Stimulated activated CD8-positive, alpha-beta memory T cell treated with anti-CD3 and anti-CD28 coated beads, Interleukin-15, amount 100 ng/mL, for 1 hour (primary cell): ENCODE measurements at places on chromosomes 16 and 17.

GRCh38 chr16:81214745-81215166 lies 23.7 kb upstream of the BCO1 start:
- no peak for DNase-seq

DNA sequence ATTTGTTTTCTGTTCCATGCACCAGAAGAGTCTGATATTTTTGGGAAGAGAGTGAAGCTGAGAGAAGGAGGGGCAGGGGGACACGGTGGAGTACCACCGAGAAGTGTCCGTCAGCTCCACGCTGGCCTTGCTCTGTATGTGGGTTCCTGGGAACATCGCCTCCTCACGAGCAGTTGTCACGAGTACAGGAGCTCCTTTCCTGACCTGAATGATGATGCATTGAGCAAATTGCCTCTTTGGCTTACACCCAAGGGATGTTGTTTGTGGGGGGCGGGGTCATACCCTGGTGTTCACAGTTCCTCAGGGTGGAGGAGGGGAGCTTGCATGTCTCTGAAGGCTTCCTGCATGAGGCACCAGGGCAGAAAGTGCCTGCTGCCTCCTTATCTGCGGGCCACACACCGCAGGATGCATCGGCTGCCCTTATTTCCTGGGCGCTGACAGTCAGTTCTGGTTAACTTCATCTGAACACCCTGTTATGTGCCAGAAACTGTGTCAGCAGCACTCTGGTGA lies 36.2 kb downstream of the RGS9 start:
- peak; percentile 51 for DNase-seq

- DNase-seq: no peak
These were observed 335.6 kb downstream of the UTP18 start for GRCh38 chr17:51595826-51596398.

GRCh38 chr17:16491703-16492612 lies at the start of gene LRRC75A:
Gene LRRC75A, minus strand, starts transcription at chr17:16492193. Its CDS starts 203 bp downstream, at chr17:16491990.
- peak; percentile 4 for DNase-seq

DNA sequence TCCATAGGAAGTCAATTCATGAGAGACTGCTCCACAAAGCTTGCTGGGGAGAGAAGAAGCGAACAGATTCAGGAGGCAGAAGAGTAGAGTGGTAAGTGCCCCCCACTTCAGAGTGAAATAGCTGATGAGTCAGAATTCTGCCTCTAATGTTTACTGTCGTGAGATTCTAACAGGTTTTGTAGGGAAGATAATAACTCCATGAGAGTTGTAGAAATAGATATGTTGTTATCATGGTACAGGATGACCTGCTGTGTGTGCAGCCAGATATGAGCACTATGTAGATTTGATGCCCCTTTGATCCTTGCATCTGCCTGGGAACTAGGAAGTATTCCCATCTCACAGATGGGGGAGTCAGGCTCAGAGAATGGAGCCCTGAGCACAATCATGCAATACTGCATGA lies 502.4 kb upstream of the CDH11 start:
- DNase-seq: no peak

GRCh38 chr17:41610965-41611640 lies 1.5 kb downstream of the KRT16 start:
- no peak for DNase-seq

DNA sequence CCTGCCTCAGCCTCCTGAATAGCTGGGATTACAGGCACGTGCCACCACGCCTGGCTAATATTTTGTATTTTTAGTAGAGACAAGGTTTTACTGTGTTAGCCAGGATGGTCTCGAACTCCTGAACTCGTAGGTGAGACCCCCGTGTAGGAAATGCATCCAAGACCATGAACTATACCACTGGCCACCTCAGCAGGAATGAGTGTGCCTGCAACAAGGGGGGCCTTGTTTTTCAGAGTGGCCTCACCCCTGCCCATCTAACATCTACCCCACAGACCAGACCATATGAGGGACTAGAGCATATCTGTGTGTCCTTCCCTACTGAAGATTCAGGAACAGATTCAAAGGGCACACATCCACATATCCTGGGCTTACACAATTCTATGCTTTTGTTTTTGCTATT lies 44.9 kb downstream of the SHISA6 start:
- DNase-seq: no peak

DNA sequence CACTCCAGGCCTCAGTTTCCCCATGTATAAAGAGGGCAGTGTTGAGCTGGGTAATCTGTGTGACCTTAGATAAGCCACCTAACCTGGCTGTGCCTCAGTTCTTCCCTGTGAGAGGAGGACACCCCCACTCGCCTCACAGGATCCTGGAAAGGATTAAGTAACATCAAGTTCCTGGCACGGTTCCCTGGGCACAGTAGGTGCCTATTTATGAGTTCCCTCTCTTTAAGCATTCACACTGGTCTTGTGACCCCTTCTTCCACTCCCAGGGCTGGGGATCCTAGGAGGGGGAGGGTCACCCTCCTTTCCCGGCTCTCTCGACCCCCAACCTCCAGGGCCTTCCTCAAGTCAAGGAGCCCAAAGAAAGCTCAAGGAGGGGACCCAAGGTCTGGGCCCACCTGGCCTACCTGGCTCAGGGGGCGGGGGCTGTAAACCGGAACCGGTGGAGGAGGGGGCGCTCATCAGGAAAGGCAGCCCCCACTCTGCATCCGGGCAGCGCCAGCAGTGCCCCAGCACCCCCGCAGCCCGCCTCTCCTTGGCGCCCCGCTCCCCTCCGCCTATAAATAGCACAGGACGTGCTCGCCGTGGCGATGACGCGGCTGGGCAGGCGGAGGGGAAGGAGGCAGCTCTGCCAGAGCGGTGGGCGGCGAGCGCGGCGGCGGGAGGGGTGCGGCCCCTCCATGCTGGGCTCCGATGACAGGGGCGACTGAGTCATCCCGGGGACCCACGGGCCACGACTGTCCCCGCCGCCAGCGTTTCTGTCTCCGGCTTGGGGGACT lies 9.4 kb downstream of the RPL19 start:
- DNase-seq: peak; percentile 21

GRCh38 chr17:40696651-40697072 lies 6.9 kb downstream of the KRT24 start:
- no peak for DNase-seq

DNA sequence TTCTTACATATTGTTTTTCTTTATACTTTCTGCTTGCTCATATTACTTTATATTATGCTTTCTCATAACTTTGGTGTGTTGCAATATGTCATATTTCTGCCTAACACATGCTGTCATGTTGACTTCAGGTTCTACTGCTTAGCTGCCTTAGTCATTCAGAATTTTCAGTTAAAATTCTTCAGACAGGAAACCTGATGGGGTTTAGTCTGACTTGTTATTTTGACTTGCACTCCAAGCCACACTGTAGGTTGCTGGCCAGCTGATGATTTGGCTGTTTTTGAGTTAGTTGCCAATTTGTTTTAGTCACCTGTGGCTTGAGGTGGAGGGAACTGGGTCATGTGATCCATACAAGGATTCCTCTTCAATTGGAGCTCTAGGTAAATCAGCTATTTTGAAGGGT lies 315.4 kb downstream of the MAP2K6 start:
- DNase-seq: no peak

GRCh38 chr16:17194190-17194780 lies 276.5 kb downstream of the XYLT1 start:
- DNase-seq: peak; percentile 40

- peak; percentile 77 for DNase-seq
These were observed 4.2 kb upstream of the MXRA7 start for GRCh38 chr17:76714822-76715495.

- no peak for DNase-seq
These were observed 13.7 kb upstream of the KREMEN2 start for GRCh38 chr16:2950353-2950724.

- DNase-seq: no peak
These were observed 27.9 kb downstream of the DGKE start for GRCh38 chr17:56861899-56862298.

- DNase-seq: no peak
These were observed 3.4 kb downstream of the CAMKK1 start for GRCh38 chr17:3889325-3890012.

DNA sequence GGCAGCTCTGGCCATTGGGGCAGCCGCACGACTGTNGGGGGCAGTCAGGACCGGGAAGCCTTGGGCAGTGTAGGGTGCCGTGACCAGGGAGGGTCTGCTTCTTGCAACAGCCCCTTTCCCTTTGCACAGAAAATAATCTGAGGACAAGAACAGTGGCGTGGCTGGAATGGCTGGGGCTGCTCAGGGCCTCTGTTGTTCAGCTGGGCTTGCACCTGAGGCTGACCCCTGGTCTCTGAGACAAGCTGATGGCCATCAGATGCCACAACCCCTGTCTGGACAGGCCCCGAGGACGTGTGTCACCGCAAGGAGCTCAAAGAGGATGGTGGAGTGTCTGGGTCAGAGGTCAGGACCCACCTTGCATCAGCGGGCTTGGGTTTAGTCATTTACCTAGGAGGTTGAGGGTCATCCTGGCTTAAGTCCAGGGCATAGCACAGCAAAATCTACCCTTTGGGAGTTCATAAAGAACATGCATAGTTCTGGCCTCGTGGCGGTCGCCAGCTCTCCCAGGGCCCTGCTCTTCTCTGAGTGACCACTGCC lies 46.9 kb downstream of the METRNL start:
- DNase-seq: no peak

GRCh38 chr16:2587891-2588565 lies 50.2 kb downstream of the PDPK1 start:
- no peak for DNase-seq

DNA sequence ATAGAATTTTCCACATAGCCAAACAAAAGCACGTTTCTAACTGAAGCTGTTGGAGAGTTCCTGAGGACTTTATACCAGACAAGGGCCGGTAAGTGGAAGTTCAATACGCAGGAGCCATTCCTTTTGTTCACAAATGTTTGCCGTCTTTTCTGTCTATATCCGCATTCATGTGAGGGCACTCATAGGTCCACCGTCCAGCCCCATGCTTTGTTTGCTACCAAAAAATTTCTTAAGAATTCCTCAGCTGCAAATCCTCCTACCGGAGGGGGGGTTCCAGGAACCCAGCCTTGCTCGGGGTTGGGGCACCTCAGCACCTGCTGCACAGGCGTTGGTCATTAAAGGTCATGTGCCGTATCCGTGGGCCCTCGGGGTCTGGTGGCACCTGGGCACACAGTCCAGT lies 276.8 kb downstream of the SEC14L1 start:
- no peak for DNase-seq

- DNase-seq: no peak
These were observed 1.5 kb upstream of the ARL6IP1 start for GRCh38 chr16:18802767-18803343.

DNA sequence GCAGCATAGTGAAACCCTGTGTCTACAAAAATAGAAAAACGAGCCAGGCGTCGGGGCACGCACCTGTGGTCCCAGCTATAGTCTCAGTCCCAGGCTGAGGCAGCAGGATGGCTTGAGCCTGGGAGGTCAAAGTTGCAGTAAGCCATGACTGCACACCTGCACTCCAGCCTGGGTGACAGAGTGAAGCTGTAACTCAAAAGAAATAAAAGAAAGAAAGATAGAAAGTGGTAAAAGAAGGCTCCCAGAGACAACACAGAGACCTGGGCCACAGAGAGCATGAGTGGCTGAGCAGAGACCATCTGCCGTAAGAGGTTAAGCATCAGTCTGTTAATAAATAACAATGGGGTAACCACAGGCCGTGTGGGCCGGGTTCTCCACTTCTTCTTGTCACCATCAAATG lies 15.3 kb upstream of the HEXD start:
- no peak for DNase-seq

DNA sequence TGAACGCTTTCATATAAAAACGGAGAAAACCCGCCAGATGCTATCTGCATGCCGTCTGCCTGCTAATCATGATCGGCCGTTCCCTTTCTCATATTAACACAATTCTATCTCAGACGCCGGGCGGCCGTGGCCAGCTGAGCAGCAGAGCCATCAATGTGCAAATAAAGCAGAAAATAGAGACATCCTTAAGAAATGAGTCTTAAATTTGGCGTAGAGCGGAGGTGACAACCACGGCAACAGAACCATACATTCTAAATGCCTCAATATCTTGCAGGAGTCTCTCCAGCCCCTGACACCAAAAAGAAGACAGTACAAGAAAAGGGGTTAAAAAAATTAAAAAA lies 2.7 kb upstream of the IRX5 start:
- no peak for DNase-seq

DNA sequence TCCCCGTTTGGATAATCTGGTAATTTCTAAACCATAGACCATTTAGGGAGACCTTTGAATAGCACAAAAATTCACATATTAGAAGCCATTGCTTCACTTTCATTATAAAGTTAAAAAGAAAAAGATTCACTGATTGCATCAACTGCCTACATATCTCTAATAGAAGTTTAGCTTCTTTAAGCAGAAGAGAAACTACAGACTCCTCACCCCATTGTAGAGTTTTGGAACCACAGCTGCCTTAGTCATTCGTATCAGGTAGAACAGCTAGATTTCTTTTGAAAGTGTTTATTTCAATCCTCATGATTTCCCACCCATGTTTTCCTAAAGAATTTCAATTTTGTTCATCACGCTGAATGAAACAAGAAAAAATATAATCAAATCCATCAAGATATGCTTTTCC lies 144.8 kb downstream of the CDH8 start:
- DNase-seq: no peak

DNA sequence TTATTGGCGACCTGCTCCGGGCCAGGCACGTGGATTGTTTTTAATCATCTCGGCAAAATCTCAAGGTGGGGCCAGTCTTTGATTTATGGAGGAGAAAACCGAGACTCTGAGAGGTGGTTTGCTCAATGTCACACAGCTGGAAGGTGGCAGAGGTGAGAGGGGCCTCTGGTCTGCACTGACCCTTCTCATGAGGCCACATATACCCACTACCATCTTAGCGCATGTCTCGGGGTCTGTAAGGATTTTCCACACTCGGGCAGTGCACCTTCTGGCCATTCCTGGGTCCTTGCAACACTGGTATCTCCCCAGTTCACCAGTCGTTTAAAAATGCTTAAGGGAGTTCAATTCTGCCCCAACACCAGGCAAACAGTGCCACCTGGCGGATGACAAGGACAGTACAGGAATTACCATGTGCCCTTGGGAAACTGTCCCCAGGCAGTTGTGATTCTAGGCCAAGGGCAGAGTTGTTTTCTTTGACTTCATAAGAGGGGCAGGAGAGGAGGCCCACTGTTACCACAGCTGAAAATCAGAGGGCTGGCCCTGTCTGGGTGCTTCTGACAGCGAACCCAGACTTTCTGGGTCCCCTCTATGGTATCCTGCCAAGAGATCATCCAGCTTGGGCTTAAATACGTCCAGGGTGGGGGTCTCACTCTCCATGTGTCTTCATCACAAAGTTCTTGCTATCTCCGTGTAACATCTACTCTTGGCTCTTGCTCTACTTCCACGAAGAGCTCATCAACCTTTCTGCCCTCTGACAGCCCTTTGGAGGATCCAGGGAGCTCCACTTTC lies 39.4 kb upstream of the RAI1 start:
- DNase-seq: peak; percentile 74

GRCh38 chr16:84153660-84154214 lies 8.6 kb downstream of the DNAAF1 start:
- DNase-seq: no peak
